ENCODE measurements at places on chromosomes 6 and 20.

- no peak for DNase-seq
These were observed 37.9 kb downstream of the MAN1A1 start for GRCh38 chr6:119311514-119312142.

DNA sequence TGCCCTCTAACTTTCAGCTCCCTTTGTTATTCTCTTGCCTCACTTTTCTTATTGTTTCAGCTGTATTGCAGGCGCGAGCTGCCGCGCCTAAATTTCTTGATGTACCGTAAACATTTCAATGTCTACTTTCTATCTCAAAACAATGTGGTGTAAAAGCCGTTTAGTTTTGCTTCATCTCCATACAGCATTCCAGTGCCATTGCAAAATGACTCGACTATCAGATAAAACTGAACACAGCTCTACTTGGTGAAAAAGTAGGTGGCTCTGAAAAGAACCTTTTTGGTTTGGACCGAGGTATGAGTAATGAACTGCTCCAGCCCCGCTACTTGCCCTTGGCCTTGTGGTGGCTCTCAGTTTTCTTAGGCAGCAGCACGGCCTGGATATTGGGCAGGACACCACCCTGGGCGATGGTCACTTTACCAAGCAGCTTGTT is 74.6 kb downstream of the OR2B2 start:
- DNase-seq, result no peak

- DNase-seq, result no peak
These were observed 29.9 kb upstream of the HINT3 start for GRCh38 chr6:125926711-125927110.

GRCh38 chr20:20369250-20370093 is 1.6 kb downstream of the INSM1 start:
- DNase-seq, result no peak

DNA sequence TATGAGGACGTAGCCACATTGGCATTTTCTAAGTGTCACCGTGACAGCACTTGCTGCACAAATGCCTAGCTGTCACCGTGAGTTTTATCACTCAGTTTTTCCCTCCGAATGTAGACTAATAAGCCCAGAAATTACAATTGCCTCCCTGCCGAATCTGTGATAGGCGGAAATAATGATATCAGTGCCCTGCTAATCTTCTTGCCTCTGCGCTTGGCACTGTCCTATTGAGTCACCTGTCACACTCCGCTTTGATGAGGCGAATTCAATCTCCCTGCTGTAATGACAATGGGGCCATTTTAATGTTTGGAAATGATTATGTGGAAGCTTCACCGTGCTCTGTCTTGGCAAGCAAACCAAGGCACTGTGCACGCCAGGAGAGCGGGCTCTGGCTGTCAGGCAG is 112.8 kb downstream of the LINC00237 start:
- no peak for DNase-seq
